ENCODE measurements at places on chromosomes 11 and 22.

GRCh38 chr11:62157603-62158002 is 32.4 kb upstream of the SCGB1D1 start:
- no peak for DNase-seq

DNA sequence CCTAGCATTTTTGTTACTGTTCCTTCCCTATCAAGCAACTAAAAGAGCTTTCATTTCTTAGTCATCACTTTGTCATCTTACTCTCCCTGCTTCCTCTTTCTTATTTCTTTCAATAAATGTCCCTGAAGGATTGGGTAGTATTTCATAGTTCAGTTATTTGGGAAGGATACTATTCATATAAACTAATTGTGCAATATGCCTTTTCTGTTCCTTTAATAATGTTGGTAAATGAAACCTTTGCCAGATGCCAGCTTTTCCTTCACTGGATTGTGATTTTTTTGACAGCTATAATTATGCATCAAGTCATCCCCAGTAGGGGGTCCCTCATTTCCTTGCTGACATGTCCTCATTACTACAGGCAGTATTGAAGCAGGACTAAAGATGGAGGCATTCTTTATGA is 101.7 kb downstream of the ATM start:
- DNase-seq: no peak

- DNase-seq: no peak
These were observed 286.7 kb downstream of the TBC1D22A start for GRCh38 chr22:47049078-47049624.

DNA sequence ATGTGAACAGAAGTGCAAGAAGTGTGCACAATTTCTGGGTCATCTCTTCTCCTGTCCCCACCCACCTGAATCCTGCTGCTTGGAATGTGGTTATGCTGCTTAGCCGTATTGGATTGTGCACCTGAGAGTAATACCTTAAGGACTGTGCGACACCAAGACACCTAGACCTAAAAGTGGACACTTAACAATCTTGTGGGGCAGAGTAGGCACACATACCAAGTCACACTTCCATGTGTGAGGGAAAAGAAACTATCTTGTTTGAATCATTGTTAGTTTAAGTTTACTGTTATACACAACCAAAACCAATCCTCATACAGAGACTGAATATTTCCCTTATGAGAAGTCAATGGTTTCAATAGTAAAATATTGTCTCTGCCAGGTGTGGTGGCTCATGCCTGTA is 93.7 kb downstream of the CCDC83 start:
- no peak for DNase-seq

- DNase-seq: no peak
These were observed 24.0 kb upstream of the PRAME start for GRCh38 chr22:22583030-22583429.

- no peak for DNase-seq
These were observed 7.0 kb upstream of the FCHSD2 start for GRCh38 chr11:73149105-73149504.

DNA sequence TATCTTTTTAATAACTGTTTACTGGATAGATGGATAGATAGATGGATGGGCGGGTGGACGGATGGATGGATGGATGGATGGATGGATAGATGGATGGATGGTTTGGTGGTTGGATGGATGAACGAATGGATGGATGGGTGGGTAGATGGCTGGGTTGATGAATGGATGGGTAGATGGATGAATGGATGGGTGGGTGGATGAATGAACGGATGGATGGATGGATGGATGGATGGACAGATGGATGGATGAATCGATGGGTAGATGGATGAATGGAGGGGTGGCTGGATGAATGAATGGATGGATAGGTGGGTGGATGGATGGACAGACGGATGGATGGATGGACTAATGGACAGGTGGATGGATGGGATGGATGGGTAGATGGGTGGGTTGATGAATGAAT is 13.8 kb upstream of the SLC22A12 start:
- no peak for DNase-seq

DNA sequence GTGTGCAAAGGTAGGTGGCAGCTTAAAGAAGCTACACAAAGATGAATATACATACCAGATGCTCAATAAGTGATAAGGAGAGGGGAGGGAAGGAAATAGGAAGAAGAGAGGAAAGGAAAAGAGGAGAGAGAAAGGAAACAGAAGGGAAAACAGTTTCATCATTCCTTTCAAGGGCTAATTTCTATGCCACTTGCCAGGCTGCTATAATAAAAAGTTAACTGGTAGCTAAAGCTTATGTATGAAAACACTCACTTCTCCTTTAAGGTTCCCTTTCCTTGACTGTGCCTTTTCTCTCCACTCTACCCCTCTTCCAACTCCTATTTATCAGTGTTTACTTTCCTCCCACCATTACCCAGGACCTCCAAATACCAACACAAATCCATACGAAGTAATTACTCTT is 347.9 kb downstream of the DLG2 start:
- DNase-seq: no peak

DNA sequence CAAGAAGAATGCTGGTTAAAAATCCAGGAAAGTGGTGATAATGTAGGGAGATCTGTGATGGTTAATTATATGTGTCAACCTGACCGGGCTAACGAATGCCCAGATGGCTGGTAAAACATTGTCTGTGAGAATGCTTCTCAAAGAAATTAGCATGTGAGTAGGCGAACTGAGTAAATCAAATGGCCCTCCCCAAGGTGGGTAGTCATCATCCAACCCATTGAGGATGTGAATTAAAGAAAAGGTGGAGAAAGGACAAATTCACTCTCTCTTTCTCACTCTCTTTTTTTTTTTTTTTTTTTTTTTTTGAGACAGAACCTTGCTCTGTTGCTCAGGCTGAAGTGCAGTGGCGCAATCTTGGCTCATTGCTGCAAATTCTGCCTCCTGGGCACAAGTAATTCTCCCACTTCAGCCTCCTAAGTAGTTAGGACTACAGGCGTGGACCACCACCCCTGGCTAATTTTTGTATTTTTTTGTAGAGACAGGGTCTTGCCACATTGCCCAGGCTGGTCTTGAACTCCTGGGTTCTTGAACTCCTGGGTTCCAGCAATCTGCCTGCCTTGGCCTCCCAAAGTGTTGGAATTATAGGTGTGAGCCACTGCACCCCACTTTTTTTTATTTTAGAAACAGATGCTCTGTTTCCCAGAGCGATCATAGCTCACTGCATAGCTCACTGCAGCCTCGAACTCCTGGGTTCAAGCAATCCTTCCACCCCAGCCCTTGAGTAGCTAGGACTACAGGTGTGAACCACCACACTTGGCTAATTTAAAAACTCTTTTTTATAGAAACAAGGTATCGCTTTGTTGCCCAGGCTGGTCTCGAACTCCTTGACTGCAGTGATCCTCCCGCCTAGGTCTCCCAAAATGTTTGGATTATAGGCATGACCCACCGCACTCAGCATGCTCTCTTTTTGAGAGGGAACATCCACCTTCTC is 22.0 kb upstream of the P2RY6 start:
- DNase-seq: no peak

GRCh38 chr11:56214537-56214936 is 19.5 kb downstream of the OR5T2 start:
- DNase-seq: no peak

DNA sequence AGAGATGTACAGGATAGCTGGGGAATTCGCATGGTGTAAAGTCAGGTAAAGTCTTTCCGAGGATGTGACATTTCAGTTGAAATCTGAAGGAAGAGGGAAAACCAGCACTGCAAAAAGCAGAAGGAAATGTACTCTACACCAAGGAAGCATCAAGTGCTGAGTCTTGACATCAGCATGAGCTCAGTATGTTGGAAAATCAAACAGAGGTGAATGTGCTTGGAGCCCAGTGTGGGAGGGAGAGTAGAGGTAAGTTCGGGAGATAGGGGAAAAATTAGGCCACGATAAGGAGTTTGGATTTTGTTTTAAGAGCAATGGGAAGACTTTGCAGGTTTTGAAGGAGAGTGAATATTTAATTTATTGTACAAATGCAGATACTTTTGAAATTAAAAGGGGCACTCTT is 484.0 kb downstream of the NTM start:
- DNase-seq: no peak

DNA sequence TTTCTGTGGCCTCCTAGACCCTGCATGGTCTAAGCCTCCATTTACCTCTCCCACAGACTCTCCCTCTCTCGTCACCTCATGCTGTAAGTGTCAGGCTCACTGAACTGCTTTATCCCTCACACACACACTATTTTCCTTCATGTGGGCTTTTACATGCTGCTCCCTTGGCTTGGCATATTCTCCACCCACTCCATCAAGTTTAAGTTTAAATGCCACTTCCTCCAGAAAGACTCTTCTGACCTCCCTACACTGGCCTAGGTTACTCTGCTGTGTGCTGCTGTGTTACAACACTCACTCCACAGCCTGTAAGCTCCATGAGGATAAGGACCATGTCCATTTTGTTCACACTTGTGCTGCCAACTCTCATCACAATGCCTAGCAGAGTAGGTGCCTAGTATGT is 2.5 kb downstream of the DCHS1 start:
- DNase-seq: no peak

GRCh38 chr11:13166036-13166435 is 111.6 kb upstream of the BMAL1 start:
- no peak for DNase-seq

DNA sequence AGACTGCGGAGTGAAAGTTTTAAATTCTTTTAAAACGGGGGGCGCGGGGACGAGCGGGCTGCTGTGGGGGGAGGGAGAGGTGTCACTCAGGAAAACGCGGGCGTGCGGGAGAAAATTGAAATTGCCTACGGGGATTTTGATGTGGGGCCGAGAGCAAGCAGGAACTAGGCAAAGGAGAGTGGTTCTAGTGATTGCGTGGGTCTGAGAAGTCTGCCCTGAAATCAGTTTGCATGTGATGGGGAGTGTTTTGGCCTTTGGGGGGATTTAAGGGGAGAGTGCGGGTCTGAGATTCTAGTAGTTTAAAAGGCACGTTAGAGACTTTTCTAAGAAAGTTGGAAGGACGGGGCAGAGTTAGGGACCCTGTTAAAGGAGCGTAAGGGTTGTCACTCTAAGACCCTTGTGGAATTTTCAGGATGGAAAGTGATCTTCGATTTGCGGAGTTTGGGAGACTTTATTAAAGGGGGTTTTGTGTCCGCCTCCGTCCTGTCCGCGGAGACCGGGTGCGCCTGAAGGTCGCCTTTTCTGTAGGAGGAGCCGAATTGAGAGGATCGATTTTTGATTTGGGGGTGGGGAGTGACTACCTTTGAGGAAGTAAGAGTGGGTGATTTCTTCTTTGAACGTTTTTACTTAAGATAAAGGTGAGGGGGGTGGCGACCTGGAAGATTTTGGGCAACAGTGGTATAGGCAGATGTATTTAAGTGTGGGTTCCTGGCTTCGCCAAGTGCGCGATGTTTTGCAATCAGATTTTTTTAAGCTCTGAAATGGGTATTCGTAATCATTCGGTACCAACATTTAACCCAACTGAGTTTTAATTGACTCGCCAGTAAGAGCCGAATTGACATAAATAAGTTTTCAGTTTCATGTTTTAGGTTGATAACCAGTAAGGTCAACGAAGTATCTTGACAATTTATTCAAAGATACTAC is 1.1 kb downstream of the EED start:
- no peak for DNase-seq

DNA sequence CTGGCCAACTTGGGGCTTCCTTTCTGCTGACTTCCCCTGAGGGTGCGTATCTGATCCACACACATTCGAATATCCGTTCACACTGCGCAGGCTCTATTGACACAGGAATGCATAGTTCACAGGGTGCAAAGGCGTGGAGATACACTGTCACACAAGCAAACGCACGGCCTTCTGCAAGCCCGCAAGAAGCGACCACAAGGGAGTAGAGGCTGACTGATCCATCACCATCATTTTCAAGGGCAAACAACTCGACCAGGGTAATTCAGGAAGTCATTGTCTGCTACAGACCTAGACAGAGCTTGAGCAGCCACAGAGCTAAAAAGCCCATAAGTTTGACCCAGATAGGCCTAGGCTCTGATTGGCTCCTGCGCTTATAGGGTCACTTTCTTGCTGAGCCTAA is 392.3 kb downstream of the MN1 start:
- DNase-seq: no peak

DNA sequence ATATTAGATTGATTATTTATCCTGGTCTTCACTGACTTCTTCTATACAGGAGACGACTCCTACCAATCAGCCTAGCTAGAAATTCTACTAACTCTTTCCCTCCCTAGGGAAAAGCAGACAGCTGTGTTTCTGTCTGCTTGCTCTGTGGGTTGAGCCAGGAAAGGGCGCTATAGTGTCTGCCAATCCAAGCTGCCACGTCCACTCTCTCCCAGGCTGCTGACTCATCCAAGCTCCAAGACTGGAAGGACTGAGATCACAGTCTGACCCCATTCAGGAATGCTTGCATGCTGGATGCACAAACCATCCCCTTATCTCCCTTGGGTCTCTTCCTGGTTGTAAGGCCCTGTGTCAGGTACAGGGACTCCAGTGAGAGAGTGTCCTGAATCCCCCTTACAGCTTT is 955.6 kb downstream of the OPCML start:
- no peak for DNase-seq

- no peak for DNase-seq
These were observed 22.1 kb downstream of the NECTIN1 start for GRCh38 chr11:119706887-119707286.

- DNase-seq: no peak
These were observed at the start of gene DEUP1 for GRCh38 chr11:93330446-93330984. Gene DEUP1, plus strand, starts transcription at chr11:93330742. Its CDS starts 1,518 bp downstream, at chr11:93332260.

- no peak for DNase-seq
These were observed 46.6 kb upstream of the MMP7 start for GRCh38 chr11:102577182-102577581.

DNA sequence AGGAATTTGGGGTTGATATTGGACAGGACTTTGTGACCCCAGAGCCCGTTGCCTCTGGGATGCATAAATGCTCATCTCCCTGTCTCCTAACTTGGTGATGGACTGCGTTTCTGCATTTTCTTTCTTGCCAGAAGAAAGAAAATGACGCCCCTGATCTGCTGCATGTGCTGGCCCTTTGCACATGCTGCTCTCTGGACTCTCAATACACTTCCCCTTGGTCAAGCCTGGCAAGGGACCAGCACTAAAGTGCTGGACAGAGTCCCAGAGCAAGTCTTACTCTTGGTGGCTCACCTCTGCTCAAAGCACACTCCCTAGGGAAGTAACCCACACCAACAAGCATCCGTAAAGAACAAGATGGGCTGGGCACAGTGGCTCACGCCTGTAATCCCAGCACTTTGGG is 40.7 kb downstream of the MYH9 start:
- DNase-seq: no peak

- DNase-seq: no peak
These were observed 77.7 kb upstream of the RAB1B start for GRCh38 chr11:66190786-66191185.

- DNase-seq: no peak
These were observed 8.4 kb upstream of the LMO2 start for GRCh38 chr11:33900159-33900840.

GRCh38 chr11:118082880-118083552 is 3.7 kb downstream of the SMIM35 start:
- no peak for DNase-seq
